ENCODE measurements at places on chromosomes 3 and 15. TPM values are rescaled to one million over a fixed set of nuclear protein-coding genes. Genes with fewer than 3 reads are reported as not detected.

Gene SEMA3B
- total RNA-seq, result 17.6 TPM

DNA sequence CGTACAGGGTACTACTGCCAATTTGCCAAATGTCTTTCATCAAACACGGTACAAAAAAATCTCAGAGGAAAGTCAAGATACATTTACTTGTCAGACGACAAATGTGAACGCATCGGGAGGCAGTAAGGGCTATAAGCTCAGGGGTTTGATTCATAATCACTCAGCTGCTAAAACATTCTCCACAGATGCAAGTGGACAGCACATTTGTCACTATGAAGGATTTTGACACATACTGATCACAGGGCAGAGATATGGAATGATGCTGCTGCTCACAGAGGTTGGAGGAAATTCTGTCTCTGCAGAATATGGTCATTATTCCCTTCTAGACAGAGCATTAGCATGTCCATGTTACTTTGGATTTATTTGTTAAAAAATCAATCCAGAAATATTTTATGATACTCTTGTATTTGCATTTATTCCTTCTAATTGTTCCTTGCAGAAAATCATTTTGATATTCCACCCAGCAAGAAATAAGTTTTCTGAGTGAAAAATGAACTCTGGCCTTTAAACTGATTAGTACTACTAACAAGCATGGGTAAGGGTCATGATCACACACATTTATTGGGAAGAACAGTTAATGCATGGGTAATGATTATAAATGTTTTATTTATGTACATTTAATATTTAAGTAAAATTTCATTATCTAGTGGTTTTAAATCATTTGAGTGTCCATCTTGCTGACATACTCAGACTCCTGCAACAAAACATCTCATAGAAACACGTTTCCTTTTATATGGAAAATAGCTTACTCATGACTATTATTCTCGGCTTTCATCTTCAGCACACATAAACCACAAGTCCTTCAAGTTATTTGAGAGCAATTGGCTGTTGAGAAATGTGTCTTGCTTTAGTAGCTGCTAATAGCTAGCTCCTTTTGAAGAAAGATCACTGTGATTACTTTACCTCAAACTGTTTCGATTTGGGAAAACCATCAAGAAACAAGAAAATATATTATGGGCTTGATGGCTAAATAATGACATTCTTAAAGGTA is 559.3 kb downstream of the MECOM start:
- DNase-seq, result no peak

Gene ZIC4
- total RNA-seq, result not detected

DNA sequence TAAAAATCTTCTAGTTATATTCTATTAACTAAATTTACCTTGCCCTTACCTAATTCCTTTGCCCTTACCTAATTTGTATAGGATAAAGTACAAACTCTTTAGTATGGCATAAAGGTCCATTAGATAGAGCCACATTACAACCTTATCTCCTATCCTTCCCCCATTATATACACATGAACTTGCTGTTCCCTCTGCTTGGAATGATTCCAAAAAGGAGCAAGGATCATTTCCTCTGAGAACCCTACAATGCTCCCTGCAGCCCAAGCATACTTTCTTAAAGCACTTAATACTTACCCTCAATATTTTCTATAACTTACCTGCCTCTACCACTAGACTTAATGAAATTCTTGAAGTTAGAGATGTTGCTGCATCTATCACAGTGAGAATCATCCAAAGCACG is 118.9 kb upstream of the CCDC54 start:
- no peak for DNase-seq

Gene SPINK8
- not detected for total RNA-seq

DNA sequence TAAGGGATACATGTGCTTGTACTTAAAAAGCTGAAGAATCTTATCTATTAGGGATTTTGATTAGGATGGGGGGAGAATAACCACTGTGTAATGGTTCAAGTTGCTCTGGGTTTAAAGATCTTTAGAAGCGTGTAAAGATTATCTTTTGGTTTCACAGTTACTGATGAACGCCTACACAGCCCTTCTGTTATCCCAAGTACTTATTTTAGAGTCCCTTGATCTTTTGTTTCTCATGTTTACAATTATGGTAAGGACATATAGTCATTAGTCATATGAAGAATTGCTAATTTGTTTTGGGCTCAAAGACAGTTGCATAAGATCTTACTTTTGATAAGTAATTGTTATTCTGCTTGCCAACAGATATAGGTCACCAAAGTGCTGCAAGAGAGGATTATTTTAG is 160.1 kb downstream of the PLCL2 start:
- no peak for DNase-seq

- DNase-seq, result no peak
Observed at GRCh38 chr3:177554895-177555759, 357.8 kb upstream of the TBL1XR1 start.

Gene IL12A
- not detected for total RNA-seq

- DNase-seq, result no peak
Observed at GRCh38 chr15:77634266-77634962, 1.7 kb upstream of the LINGO1 start.

Gene AGBL1
- total RNA-seq, result not detected

Gene P2RY14
- 8.5 TPM for total RNA-seq

- DNase-seq, result no peak
Observed at GRCh38 chr3:81764002-81764401, 2.6 kb upstream of the GBE1 start.

GRCh38 chr3:43194490-43195114 is 88.7 kb upstream of the POMGNT2 start:
- DNase-seq, result no peak

- no peak for DNase-seq
Observed at GRCh38 chr15:50825946-50826345, 60.4 kb upstream of the SPPL2A start.

DNA sequence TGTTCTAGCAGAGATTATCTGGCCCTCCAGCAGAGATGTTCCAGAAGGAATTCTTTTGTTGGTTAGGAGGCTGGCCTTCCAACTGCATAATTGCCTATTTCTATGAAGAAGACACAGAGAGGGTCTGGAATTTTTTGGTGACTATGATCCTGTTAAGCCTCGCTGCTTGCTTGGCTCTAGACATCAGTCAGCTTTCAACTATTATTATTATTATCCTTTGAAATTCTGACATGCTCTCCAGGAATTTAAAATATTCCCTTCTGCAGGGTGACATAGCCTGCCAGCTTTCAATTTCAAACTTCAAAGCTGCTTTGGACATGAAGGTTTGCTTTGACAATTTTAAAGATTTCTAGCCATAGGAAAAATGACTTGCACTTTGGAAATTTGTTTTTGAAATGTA is 26.3 kb upstream of the ZNF148 start:
- DNase-seq, result no peak

- no peak for DNase-seq
Observed at GRCh38 chr3:10408680-10409079, 87.8 kb upstream of the SEC13 start.

DNA sequence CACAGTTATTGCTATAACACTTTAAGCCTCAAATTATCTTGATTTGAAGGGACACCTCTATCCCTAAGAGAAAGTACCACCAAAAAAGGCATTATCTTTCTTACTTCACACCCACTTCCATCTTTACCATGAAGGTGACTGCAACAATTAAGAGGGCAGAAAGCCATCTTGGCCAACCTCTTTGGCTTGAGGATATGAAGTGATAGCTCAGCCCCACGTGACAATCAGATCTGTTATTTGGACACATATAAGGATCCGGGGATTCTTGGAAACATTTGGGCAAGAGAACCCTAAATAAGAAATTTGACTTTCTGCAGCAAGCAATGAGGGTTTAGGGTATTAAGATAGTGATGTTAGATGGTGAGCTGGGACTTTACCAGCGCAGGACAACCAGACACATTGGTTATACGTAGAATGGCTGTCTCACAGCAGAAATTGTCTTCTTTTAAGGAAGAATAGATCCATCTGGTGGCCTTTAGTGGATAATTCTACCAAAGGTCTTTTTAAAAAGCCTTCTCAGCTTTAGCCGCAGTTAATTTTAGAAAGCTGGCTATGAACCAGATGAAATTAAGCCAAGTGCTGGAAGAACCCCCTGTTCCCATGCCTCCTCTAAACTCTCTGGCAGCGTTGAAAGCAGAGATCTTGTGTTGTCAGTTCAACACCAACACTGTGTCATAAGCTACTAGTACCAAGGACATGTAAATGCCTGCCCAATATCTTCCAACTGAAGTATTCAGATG is 12.3 kb downstream of the HCLS1 start:
- no peak for DNase-seq

Gene POPDC2
- total RNA-seq, result 7.9 TPM

Gene CCDC9B
- 14.1 TPM for total RNA-seq

DNA sequence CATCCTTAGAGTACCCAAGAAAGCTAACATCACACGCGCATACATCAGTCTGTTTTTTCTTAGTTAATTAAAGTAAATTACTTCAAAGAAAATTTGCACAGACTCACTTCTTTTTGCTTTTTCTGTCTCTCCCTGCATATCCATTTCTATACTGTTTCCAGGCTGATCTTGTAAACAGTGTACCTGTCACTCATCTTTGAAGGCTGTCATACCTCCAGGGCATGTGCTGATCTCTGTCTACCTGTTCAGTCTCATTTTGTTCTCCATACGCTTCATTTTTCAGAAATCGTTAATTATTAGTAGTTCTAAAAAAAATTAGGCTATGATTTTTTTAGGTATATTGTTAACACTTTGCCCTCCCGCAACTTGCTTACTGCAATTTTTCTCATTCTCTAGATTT is 313.9 kb upstream of the ROBO2 start:
- DNase-seq, result no peak

- DNase-seq, result no peak
Observed at GRCh38 chr3:115074502-115074901, 72.6 kb downstream of the ZBTB20 start.

- no peak for DNase-seq
Observed at GRCh38 chr3:189903562-189904250, 217.0 kb downstream of the P3H2 start.

DNA sequence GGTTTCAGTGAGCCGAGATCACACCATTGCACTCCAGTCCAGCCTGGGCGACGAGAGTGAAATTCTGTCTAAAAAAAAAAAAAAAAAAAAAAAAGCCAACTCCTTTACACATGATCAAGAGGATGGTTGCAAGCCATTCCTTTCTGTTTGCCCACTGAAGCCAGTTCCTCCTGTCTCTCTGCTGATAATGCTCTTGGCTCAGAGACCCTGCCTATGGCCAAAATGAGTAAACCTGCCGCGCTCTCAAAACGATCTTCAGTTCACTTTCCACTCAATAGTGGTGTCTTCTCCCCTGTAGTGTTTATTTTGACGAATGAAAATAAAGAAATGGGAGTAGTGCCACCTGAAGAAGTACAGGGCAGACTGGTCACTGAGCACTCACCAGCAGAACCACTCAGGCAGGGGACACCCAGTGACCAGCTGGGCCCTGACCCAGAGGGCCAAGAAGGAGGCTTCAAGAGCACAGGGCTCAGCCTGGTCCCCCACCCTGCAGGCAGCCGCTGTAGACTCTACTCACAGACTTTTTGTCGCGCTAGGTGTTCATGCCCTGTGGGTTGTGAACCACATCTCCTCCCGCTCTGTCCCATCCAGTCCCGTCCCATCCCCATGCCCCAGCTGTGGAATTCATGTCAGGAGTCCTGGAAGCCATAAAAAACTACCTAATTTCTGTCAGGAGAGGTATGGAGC is 23.6 kb downstream of the GRAMD2A start:
- DNase-seq, result no peak

GRCh38 chr3:117105686-117106085 is 396.1 kb downstream of the TUSC7 start:
- DNase-seq, result no peak

GRCh38 chr3:76943058-76943457 is 96.8 kb upstream of the ROBO2 start:
- DNase-seq, result no peak

DNA sequence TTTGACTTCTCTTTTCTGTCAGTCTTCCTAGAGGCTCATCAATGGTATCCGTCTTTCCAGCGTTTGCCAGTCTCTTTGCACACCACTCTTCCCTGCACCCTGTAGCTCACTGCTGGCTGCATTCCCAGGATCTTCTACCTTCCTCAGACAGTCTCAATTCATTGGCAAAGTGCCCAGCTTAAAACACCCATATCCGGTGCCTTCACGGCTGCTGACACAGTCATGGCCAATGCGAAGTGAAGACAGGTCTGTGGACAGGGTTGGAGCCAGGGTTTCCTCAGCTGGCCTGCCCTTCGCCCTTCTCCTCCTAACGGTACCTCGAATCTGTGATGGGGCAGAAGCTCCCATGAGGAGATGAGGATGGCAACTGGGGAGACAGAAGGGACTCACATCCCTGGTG is 36.1 kb downstream of the PTH1R start:
- peak; percentile 59 for DNase-seq
